ENCODE measurements at places on chromosomes 7 and 10.

- no peak for DNase-seq
Observed at GRCh38 chr10:92082583-92083280, 159.2 kb downstream of the BTAF1 start.

- DNase-seq = no peak
Observed at GRCh38 chr10:102581401-102581800, 62.9 kb upstream of the TRIM8 start.

DNA sequence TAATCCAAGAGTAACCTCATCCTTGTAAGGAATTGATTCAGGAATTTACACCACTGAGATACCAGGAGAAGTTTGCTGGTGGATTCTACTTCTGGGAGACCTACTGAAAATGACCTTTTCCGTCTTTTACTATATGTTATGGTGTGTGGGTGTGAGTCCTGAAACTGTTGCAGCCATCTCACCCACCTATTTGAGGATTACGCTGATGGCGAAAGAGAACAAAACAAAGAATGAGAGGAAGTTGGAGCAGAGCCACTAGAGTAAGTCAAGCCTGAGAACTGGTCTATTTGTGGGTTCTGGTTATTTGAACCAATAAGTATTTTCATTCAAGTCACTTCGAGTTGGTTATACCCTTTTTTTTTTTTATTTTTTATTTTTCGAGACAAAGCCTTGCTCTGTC, 12.7 kb upstream of the ABCC2 start:
- DNase-seq = no peak

DNA sequence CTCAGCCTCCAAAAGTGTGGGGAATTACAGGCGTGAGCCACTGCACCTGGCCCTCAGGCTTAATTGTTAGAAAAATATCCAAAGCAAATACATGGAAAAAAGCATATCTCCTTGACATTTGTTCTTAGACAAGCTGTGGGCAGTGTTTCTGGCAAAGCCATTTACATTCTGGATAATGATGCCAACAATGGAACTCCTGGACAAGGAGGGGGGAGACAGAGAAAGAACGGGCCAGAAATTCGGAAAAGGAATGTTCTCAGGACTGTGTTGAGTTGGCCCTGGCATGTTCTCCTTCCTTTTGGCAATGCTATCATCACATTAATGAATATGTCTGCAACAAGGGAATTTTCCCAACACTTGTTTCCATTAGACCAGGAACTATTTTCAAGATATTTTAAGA, 88.7 kb downstream of the UBE2H start:
- DNase-seq = no peak

GRCh38 chr7:111168182-111168581, 77.3 kb downstream of the LRRN3 start:
- no peak for DNase-seq

DNA sequence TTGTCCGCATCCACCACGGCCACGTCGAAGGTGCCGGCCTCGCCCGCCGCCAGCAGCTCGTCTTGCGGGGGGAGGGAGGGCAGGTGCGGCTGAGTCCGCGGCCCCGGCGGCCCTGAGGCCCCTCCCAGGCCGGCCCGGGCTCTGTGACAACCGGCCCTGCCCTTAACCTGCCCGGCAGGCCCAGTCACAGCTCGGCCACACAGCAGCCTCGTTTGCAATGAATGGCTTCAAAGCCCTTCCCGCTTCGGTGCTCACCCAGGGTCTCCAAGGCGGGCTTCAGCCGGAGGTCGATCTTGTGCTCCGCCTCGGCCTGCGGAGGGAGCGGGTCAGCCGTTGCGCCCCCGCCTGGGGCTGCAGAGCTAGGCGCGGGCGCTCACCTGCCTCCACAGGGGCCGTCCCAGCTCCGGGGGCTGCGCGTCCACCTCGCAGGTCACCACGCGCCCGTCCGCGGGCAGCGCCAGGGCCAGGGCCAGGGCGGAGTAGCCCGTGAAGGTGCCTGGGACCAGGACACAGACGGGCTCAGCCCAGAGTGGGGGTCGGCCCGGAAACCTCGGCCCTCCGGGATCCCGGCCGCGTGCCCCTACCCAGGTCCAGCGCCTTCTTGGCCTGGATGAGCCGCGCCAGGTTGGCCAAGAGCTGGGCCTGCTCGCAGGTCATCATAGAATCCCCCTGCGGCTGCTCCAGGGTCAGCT, 928 bp downstream of the COMTD1 start:
- no peak for DNase-seq

DNA sequence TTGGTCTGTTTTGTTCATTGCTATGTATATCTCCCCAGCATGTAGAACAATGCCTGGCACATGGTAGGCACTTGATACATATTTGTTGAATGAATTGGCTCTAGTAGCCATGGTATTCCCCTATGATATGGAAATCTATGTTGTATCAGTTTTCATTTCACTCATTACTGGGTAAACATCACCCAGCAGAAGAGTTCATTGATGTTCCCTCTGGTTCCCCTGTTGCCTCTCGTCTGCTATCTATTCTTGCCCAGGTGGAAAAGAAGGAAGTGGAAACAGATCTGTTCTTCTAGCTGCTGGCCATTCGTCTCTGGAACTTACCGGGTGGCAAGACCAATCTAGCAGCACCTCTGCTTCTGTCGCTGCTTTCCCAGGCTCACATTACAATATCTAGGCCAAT, 71.5 kb downstream of the LRRC4 start:
- DNase-seq = no peak

GRCh38 chr10:49614242-49615198, 683 bp downstream of the CHAT start:
- DNase-seq = no peak

GRCh38 chr10:122293156-122293960, 22.3 kb downstream of the BTBD16 start:
- no peak for DNase-seq

- DNase-seq = no peak
Observed at GRCh38 chr10:13291061-13291460, 8.8 kb downstream of the PHYH start.

DNA sequence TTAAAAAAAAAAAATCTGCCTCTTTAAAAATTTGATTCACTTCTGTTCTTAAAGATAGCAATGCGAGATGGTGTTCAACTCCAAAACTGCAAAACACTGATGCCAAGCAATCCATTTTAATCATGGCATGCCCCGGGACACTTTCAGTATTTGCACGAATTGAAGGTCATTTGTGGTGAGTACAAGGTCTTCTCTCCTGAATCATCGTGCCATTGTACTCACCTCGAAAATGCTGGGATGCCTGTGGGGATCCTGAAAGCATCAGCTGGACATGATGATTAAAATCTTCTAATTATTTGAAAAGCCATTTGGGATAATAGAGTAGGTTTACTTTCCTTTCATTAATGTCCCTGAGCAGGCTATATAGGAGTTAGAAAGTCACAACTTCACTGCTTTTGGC, 125.1 kb upstream of the NRP1 start:
- no peak for DNase-seq

DNA sequence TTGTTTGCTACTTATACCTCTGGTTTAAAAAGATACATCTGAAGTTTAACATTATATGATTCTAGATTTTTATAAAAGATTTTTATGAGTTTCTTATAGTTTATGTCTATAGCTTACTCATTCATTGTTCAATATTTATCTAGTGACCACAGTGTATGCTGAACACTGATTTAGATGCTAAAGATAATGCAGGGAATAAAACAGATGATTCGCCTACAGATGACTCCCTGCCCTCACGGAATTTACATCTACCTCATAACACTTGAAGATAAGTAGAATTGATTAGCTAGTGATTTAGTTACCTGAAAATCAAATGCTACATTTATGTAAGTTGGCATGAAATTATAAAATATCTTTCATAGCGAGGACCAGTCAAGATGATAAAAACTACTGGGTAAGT, 105.8 kb downstream of the HIPK2 start:
- no peak for DNase-seq

DNA sequence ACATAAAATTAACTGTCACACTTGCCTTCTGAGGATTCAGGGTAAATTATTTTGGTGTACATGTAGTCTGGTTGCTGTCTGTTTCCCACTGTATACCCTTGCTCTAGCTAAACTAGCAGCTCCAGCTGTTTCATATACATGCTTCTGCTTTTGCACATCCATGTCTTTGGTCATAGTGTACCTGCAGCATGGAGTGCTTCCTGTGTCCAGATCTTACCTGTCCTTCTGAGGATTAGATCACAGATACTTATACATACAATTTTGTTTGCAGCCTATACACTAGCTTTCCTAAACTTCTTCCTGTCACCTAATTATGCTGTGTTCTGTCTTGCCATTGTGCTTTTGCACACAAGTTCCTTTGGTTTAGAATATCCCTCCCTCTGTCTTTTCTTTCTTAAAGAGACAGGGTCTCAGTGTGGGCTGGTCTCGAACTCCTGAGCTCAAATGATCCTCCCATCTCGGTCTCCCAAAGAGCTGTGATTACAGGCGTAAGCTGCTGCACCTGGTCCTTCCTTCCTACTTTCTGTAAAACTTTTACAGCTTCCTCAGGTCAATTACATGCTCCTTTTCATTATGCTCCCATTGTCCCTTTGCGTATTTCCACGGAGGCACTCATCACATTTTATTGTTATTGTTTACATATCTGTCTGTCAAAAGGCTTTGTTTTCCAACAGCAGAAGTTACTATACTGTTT, 33.8 kb downstream of the TPST1 start:
- DNase-seq = no peak

DNA sequence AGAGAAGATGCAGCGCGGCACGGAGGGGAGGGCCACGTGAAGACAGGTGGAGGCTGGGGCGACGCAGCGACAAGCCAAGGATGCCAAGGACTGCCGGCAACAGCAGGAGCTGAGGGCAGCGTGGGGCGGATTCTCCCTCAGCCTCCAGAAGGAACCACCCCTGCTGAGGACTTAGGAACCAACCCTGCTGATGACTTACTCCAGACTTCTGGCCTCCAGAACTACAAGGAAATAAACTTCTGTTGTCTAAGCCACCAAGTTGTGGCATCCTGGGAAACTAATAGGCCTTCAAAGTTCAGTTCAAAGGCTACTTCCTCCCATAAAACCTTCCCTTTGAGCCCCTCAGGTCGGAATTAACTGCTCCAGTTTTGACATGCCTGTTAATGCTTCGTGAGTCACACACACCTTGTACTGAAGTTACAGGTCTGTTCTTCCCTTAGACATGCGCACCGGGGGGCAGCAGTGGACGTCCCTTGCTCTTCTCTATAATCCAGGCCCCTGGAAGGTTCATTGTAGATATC, 88.4 kb upstream of the RHEB start:
- no peak for DNase-seq

DNA sequence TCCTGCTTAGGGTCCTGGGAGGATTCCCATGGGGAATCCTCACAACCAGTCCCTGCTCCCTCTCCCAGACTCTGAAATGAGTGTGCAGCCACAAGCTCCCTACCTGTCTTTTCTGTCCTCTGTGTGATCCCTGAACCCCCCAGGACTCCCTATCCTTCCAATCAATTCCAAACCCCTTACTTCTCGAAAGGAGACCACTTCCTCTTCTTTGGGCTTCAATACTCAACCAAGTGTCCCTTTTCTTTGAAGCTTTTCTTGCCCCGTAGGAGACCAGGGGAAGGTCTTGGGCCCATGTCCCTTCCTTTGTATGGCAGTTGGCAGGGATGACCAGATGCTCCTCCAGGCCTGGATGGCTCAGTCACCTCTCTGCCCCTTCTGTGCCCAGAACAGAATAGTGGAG, 1.7 kb downstream of the AEBP1 start:
- DNase-seq = no peak

DNA sequence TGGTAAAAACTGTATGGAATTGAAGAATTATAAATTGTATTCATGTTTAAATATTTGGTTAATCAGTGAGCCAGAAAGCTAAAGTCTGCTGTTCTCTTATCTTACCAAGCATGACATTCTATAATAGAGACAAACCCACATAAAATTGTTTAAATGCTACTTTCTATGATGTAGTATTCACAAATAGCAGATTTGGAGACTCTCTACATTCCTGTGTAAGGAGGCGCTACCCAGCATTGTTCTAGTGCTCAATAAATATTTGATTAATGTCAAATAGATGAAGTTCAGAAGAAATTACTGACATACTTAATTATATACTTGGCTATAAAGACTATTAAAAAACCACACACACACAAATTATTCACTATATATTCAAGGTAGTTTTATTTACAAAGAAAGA, 49.8 kb downstream of the DOCK4 start:
- DNase-seq = no peak

- DNase-seq = no peak
Observed at GRCh38 chr7:89339748-89340147, 544.2 kb upstream of the TEX47 start.

- no peak for DNase-seq
Observed at GRCh38 chr10:127040756-127041155, 135.5 kb downstream of the DOCK1 start.

- DNase-seq = no peak
Observed at GRCh38 chr10:22737587-22737986, 23.2 kb upstream of the PIP4K2A start.

DNA sequence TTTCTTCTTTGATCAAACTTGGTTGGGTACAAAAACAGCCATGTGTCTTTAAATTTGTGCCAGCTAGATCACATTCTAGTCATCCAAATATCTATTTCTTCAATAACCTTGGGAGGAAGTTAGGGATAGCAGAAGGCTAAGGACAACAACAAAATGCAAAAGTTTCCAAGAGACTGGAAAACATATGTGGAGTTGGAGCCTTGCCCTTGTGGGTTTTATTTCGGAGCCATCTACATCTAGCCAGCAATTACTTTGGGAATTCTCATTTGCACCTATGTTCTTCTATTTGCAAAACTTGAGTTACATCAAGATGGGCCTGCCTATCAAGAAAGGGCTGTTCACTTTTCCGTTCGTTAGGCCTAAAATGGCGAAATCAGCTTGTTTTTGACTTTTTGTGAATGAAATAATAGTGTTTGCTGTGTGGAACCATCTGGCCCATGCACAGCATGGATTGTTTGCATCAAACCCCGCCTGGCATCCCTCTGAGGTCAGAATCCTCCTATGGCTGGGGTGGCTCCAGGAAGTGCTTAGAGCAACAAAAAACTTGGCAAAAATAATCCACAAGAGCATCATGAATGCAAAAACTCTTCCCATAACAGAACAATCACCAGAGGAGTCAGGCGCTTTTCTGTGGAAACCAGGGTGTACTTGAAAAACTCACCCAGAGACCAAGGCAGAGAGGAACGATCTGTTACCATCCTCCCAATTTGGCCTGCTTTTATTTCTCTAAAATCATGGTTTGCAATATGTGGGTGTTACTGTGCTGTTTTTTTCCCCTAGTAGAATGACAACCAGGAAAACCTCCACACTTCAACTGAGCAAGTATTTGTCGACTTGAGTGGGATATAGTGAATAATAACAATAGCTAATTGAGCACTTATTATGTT, 36.2 kb upstream of the XPNPEP1 start:
- no peak for DNase-seq

DNA sequence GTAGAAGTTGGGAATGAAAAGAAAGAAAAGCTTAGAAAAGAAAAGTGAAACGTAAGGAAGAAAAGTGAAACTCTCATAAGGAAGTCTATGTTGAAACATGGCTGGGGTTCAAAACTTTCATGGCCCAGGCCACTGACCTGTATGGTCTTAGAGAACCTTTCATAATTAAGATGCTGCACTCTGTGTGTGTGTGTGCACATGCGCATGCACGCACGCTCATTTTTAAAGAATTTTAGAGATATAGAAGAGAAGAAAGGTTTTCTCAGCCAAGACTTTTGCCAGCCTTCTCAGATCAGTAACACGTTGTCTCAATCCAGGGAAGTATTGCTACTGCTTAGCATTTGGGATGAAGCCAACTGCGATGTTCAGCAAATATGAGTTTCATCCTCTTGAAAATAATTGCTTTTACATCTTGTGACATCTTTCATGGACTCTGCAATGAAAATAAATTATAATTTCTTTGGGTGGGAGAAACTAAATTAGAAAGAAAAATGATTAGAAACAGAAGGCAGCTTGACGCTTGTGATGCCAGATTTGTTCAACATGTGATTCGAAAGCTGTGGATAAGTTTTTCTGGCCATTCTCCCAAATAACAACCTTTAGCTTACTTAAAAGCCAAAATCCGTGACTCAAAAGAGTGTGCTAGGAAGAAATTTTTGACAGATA, 16.2 kb upstream of the SLC26A4 start:
- DNase-seq = no peak
